Activated CD8-positive, alpha-beta memory T cell treated with anti-CD3 and anti-CD28 coated beads for 4 hours (primary cell): ENCODE measurements at places on chromosomes 16 and 17.

GRCh38 chr17:73211745-73212144, 18.9 kb downstream of the COG1 start:
- peak; percentile 46 for DNase-seq

- DNase-seq, result no peak
These were observed 232.1 kb upstream of the CACNG5 start for GRCh38 chr17:66602659-66603384.

DNA sequence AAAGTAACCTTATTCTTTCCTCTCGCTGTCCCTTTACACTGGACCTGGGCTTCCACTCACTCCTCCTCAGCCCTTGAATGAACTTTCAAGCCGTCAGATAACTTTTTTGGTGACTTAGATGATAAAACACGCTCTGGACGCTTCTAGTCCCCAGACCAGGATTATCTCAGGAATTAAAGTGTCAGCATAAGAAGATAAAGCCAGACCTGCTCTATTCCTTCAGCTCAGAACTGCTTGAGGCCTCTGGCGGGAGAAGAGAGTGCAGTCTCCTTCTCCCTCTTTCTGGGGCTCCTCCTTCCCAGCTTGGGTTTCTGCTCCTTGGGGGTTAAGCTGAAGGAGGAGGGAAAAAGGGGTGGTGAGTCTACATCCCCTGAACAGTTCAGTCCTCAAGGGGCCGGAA, 6.6 kb downstream of the LPO start:
- DNase-seq, result no peak

GRCh38 chr16:74573622-74574021, 33.3 kb downstream of the GLG1 start:
- no peak for DNase-seq

DNA sequence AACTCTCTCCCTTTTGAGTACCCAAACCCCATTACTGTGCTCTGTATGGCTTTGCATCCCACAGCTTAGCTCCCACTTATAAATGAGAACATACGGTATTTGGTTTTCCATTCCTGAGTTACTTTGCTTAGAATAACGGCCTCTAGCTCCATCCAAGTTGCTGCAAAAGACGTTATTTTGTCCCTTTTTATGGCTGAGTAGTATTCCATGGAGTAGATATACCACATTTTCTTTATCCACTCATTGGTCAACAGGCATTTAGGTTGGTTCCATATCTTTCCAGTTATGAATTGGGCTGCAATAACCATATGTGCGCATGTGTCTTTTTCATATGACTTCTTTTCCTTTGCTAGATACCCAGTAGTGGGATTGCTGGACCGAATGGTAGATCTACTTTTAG, 19.9 kb upstream of the SYT17 start:
- DNase-seq, result no peak
